T1000 (cell line): ENCODE measurements at places on chromosomes 12 and 14.
A peak's percentile ranks its signal among the peaks of the same experiment; 100 is the strongest.

DNA sequence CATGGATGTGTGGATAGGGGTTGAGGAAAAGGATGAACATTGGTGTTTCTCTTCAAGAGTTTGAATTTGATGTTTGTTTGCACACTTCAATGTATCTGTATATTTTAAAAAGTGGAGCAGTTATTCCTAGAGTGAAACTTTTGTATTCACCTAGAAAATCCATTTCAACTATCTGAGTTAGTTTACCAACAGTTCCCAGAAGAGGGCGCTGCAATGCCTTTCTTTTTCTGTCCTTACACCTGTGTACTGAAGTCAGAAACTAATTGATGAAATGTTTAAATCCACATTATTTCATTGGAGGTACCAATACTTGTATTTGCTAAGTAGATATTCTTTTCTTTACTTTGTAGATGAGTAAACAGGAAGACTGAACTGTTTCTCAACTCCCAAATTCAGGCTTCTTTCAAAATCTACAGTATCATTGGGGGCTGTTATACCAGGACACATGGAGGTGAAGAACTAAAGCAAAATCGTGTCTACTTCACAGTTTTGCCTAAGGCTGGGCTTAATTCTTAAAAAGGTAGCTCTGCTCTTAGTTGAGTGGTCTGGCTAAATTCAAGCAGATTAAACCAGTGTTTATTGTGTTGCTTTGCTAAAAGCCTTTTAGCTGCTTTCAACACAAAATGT, 26.6 kb upstream of the KLRB1 start:
- no peak for DNase-seq

- no peak for DNase-seq
Observed at GRCh38 chr12:40375076-40375475, 150.3 kb downstream of the LRRK2 start.

- no peak for DNase-seq
Observed at GRCh38 chr12:56161690-56162351, 3.7 kb downstream of the MYL6 start.

DNA sequence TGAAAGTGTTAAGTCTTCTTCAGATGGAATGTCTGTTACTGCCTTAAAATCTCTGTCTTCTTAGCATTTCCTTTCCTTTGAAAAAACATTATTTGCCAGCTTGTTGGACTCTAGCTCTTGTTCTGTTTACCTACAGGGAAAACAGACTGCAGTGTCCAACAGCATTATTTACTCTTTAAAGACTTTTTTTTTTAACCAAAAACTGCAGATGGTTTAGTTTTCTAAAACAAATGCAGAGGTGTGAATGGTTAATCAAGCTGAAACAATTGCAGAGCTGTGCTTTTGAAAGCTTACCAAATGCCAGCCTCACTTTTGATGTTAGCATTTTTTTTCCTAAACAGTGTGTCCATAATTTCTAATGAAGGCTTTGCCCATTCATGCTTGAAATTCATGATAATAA, 323.3 kb downstream of the TMEM117 start:
- no peak for DNase-seq

- no peak for DNase-seq
Observed at GRCh38 chr12:16482726-16483125, 123.2 kb downstream of the LMO3 start.

GRCh38 chr12:122732611-122733010, 2.0 kb upstream of the HCAR1 start:
- no peak for DNase-seq

GRCh38 chr12:92142251-92142926, 3.3 kb downstream of the BTG1 start:
- no peak for DNase-seq

- no peak for DNase-seq
Observed at GRCh38 chr12:117216686-117217085, 26.4 kb upstream of the FBXO21 start.

- no peak for DNase-seq
Observed at GRCh38 chr14:83342590-83342989, 1808.9 kb upstream of the SEL1L start.

GRCh38 chr12:120712610-120713009, 2.4 kb downstream of the UNC119B start:
- DNase-seq, result no peak

GRCh38 chr12:132067182-132067581, 76.9 kb downstream of the DDX51 start:
- no peak for DNase-seq

GRCh38 chr14:76023757-76024156, 38.2 kb downstream of the IFT43 start:
- no peak for DNase-seq

DNA sequence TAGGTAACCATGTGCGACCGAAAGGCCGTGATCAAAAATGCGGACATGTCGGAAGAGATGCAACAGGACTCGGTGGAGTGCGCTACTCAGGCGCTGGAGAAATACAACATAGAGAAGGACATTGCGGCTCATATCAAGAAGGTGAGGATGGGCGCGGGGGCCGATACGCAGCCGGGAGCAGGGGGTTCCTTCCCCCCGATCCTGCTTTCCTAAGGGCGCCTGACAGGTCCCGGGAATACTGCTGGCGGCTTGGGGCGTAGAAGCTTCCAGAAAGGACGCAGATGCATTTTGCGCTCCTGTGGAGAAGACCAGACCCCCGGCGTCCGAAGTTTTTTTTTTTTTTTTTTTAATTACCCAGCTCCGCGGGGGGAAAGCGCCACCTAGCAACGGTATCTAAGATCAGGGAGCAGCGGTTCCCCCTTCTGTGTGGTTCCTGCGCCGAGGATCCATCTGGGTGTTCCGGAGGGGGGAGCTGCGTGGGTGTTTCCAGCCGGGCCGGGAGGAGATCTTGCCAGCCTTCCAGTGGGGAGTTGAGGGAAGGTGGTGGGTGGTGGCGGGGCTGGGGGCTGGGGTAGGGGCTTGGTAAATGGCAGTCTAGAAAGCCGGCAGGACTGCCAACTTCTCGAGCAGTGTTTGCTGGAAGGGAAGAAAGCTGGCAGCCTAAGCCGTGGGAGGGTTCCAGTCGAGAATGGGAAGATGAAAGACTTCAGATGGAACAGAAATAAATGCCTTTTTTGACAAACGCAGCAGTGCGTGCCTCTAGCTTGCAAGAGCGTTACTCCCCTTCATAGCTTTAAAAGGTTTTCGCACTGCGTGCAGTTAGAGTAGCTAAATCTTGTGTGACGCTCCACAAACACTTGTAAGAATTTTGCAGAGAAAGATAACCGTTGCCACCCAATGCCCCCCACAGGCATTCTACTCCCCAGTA, 764 bp downstream of the DYNLL1 start:
- no peak for DNase-seq

DNA sequence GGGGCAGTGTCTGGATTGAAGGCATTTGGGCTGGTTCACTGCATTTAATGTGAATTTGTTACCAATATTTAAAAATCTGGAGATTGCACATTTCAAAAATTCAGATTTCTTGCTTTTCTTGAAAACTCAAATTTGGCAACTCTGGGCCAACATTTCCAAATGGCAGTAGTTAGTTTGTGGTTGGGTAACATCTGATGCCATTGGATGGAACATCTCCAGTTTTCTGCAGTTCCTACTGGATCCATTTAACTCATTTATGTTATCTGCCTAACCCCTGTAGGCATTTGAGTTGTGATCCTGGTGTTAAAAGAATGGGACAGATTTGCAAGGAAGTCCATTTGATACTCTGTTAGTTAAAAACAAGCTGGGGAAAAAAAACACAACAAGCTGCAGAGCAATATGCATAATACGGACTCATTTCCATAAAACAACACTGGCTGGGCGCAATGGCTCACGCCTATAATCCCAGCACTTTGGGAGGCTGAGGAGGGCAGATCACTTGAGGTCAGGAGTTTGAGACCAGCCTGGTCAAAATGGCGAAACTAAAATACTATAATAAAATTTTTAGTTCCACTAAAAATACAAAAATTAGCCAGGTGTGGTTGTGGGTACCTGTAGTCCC, 7.9 kb downstream of the EIF2B2 start:
- no peak for DNase-seq

DNA sequence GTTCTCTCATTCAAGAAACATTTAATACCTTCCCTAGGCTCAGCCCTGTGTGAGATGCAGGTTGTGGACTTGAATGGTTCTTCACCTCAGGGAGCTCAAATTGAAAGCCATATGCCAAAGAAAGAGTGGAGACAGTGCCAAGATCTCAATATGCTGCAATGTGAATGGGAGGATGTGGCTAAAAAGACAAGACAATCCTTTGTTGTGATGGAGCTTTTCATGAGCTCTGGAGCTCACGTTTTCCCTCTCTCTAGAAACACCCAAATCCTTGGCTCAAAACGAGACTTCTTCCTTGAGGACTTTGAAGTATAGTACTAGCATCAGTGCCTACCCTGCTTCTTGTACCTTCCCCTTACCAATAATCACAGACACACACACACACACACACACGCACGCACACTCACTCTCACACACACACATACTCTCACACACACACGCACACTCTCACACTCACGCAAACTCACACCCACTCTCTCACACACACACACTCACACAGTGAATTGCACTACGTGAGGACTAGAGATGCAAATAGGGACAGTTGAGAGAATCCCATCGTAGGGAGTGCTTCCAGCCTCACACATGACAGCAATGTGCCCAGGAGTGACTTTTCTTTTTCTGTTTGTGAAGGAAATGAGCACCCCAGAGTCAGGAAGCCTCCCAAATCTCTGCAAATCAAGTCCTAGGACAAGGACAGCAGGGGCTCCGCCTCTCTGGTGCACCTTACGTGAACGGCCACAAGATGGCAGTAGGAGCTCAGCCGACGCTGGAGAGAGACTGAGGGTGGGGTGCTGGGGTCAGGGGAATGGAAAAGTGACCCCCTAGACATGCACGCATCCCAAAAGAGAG, 231.4 kb downstream of the PCNX1 start:
- peak; percentile 21 for DNase-seq

- no peak for DNase-seq
Observed at GRCh38 chr12:8035440-8036010, 3.0 kb downstream of the FOXJ2 start.

GRCh38 chr12:65004270-65004669, 116.8 kb downstream of the WIF1 start:
- no peak for DNase-seq

DNA sequence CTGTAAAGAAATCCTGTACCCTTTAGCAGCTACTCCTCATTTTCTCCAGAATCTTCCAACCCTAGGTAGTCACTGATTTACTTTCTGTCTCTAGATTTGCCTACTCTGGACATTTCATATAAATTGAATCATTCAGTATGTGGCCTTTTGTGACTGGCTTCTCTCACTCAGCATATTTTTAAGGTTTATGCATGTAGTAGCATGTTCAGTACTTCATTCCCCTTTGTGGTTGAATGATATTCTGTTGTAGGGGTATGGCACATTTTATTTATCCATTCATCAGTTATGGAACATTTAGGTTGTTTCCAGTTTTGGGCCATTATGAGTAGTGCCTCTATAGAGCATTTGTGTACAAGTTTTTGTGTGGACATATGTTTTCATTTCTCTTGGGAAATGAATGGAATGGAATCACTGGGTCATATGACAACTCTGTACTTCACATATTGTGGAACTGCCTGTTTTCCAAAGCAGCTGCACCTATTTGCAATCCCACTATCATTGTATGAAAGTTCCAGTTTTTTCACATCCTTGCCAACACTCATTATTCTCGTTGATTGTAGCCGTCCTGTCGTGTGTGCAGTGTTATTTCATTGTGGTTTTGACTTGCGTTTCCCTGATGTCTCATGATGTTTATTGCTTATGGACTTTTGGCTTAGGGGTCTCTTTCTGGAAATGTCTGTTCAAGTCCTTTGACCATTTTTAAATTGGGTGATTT, 57.2 kb downstream of the ATF7IP start:
- no peak for DNase-seq

GRCh38 chr12:19707948-19708409, 268.7 kb downstream of the AEBP2 start:
- DNase-seq, result no peak

GRCh38 chr12:116958402-116959197, 47.9 kb downstream of the FBXW8 start:
- no peak for DNase-seq

GRCh38 chr14:71753126-71753830, 179.0 kb upstream of the RGS6 start:
- DNase-seq, result peak; percentile 87

DNA sequence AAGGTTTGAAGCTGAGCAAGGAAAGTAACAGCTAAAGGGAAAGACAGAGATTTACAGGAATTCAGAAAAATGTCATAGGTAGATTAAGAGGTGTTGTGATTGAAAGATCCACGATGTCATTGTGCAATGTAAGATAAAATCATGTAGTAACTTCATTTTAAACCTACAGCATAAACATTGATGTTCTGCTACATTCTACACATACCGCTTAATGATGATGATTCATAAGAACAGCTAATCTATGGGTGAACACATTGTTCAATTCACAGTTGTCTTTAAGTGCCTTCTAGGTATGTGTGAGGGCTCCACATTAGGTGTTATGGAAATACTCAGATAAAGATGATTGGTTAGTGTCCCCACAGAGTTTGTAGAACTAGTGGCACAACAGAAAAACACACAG, 170.9 kb downstream of the GRIP1 start:
- no peak for DNase-seq

GRCh38 chr14:54617467-54617866, 50.5 kb downstream of the SAMD4A start:
- DNase-seq, result no peak

DNA sequence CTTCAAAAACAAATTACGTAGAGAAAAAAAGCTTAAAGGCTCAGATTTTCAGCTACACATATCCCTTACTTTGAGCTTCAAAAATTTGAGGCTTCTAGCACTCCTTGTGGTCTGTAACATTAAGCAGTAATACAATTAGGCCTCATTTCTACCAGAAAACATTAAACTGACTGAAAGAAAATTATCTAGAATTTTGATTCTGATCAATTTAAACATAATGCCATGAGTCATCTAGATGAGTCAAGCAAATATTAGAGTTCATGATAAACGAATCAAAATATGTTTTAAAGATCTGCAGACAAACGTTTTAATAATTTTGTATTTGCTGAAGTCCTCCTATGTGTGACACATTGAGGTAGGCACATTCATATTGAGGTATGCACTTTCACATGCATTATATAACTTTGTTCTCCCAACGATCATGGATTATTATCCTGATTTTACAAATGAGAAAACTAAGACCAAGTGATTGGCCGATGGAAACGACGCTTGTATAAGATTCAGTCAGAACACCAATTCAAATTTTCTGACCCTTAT, 4.3 kb downstream of the OSBPL8 start:
- DNase-seq, result no peak

DNA sequence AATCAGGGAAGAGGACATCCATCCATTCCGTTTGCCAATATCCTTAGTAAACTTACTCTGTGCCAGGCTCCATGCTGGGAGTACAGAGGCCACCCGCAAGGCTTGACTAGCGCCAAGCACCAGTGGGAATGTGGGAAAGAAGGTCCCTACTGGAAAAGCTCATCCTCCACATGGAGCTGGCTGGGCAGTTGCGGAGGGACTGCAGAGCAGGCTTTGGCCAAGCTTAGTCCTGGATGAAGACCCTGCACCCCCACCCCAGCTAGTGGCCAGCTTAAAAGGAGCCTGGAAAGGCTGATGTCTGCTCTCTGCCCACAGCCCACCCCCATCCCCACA, 22.4 kb upstream of the EIF2B2 start:
- no peak for DNase-seq

GRCh38 chr14:64475585-64476273, 10.4 kb downstream of the AKAP5 start:
- no peak for DNase-seq
